Head of caudate nucleus (tissue), 42 donors: ENCODE measurements at places on chromosomes 16 and 17.
A peak's percentile ranks its signal among the peaks of the same experiment; 100 is the strongest.

DNA sequence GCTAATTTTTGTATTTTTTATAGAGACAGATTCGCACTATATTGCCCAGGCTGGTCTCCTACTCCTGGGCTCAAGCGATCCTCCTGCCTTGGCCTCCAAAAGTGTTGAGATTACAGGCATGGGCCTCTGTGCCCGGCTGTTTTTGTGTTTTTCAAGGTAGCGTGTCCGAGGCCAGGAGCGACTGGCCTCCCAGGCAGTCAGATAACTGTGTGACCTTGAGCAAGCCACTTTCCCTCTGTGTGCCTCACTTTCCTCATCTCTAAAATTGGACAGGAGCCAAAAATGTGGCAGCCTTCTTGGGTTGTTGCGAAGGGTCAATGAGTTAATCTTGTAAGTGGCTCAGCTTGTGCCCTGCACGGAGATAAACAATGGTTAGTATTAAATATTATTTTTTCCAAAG is 2.4 kb downstream of the ABCC1 start:
- no peak for DNase-seq

GRCh38 chr16:89243664-89244063 is 26.2 kb downstream of the ZNF778 start:
- DNase-seq = no peak

DNA sequence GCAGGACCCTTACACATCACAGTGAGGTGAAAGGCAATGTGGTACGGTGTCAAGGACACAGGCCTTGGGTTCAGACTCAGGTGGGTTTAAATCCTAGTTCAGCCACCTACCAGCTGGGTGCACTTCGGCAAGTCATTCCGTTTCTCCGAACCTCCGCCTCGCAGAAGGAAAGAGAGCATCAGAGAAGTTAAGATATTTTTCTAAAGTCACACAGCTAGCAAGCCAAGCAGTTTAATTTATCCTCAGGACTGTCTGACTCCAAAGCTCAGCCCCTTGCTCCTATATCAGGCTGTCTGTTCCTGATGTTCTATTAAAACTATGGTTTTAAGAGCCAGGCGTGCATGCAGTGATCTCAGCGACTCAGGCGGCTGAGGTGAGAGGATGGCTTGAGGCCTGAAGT is 65.1 kb downstream of the GP2 start:
- no peak for DNase-seq

DNA sequence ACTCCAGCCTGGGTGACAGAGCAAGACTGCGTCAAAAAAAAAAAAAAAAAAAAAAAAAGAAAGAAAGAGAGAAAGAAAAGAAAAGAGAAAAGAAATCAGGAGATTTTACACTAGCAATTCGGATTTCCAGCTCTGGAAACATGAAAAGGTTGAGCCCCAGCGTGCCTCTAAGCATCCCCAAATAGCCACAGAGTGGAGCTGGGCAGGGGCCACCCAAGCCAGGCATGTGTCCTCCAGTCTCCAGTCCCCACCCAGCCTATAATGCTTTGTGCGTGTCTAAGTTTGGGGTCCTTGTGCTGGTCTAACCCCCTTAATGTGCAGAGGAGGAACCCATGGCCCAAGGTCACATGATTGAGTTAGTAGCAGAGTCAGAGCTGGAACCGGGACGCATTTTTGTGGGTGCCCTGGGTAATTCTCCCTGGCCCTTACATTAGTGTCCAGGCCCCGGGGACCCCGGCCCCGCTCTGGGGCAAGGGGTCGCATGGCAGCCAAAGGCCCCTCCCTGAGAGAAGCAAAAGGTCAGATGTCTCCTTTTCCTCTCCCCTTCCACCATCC is 19.9 kb downstream of the ADAM11 start:
- DNase-seq = no peak

DNA sequence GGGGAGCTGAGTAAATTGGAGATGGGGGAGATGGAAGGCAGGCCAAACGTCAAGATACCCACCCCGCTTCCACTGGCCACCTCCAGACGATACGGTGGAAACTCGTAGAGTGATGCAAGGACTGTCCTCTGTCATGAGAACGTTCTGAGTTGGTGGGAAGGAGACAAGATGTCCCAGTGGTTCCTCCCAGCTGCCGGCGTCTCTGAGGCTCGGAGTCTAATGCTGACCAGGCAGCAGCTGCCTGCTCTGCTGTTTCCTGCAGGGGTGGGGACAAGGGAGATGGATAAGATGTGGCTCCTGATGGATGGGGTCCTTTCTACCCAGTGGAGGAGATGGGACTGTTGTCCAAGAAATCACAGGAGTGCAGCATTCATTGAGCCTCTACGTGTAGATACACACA is 28.2 kb upstream of the C1QL1 start:
- no peak for DNase-seq

GRCh38 chr17:74778960-74779359 is 2.8 kb upstream of the NAT9 start:
- no peak for DNase-seq

DNA sequence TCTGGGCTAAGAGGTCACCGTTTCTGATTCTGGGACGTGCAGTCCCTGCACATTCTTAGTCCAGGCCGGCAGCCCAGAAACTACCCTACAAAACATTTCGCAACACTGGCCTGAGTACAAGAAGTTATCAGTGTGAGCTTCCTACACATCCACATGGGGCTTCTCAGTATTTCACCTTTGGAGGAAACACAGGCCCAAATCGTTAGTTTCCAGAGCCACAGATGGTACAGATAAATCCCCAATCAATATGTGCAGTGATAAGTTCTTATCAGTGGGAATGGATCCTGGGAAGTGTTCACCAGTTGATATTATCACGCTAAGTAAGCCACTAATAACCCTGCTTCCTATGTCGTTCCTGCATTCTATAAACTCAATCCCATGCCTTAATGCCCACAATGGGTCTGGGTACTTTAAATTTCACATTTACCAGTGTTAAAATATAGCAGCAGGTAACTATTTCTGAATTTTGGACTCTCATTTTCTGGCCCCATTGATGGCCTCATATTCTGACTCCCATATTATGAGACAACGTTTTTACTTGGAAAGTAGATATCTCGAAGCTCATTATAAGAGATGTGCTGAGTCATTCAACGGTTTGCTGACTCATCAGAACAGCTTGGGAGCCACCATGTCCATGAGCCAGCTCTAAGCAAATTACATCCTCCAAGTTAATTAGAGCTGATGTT is 370.2 kb upstream of the MAF start:
- no peak for DNase-seq

- DNase-seq = peak; percentile 96
These were observed at the start of gene DNAH9 for GRCh38 chr17:11598274-11599221. DNAH9 (plus strand) TSS chr17:11598470; CDS start chr17:11598499, 29 bp downstream.

GRCh38 chr17:21425736-21426135 is 49.6 kb downstream of the KCNJ12 start:
- DNase-seq = no peak
